Renal cortex interstitium (tissue), 15 donors: ENCODE measurements at places on chromosomes 7 and 10. TPM values are rescaled to one million over a fixed set of nuclear protein-coding genes. Genes with fewer than 3 reads are reported as not detected.
A peak's percentile ranks its signal among the peaks of the same experiment; 100 is the strongest.

DNA sequence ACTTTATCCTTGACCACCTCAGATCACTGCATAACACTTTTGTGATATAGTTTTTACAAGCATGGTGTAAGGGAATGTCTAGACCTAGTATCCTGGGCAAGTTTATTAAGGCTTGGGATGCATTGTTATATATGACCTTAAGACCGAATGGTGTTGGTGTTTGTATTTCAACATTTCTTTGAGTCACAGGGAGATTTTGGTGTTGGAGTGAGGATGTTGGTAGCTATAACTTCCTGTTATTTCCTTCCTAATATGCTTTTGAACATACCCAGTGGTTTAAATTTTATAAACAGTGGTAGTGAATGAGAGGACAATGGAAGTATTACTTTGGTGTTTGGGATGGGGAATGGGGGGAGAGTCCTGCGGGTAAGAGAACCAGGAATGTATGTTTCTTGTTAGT, 2.6 kb downstream of the EXOC4 start:
- no peak for DNase-seq

GRCh38 chr7:101077303-101078086, 7.8 kb upstream of the TRIM56 start:
- DNase-seq, result peak; percentile 70

- DNase-seq, result no peak
Observed at GRCh38 chr10:97915346-97916131, 65.9 kb downstream of the GOLGA7B start.

DNA sequence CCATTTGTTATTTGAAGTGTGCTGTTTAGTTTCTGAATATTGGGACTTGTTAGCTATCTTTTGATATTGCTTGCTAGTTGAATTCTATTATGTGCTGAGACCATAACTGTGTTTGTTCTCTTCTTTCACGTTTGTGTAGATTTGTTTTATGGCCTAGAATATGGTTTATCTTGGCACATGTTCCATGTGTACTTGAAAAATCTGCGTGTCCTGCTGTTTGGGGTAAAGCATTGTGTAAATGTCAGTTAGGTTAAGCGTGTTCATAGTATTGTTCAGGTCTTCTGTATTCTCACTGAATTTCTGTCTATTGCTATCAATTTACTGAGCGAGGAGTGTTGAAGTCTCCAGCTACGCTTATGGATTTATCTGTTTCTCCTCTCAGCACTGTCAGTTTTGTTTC, 19.4 kb downstream of the MMP21 start:
- DNase-seq, result no peak

- no peak for DNase-seq
Observed at GRCh38 chr10:99370993-99371392, 41.8 kb downstream of the CNNM1 start.

DNA sequence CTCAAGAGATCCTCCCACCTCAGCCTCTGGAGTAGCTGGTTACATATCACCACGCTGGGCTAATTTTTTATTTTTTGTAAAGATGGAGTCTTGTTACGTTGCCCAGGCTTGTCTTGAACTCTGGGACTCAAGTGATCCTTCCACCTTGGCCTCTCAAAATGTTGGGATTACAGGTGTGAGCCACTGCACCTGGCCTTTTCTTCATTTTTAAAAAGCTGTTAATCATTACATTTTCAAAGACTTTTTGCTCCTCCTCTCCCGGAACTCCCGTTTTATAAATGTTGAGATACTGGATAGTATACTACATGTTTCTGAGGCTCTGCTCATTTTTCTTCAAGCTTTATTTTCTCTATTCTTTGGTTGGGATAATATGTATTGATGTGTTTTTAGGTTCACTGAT, 16.4 kb downstream of the AOAH start:
- no peak for DNase-seq

DNA sequence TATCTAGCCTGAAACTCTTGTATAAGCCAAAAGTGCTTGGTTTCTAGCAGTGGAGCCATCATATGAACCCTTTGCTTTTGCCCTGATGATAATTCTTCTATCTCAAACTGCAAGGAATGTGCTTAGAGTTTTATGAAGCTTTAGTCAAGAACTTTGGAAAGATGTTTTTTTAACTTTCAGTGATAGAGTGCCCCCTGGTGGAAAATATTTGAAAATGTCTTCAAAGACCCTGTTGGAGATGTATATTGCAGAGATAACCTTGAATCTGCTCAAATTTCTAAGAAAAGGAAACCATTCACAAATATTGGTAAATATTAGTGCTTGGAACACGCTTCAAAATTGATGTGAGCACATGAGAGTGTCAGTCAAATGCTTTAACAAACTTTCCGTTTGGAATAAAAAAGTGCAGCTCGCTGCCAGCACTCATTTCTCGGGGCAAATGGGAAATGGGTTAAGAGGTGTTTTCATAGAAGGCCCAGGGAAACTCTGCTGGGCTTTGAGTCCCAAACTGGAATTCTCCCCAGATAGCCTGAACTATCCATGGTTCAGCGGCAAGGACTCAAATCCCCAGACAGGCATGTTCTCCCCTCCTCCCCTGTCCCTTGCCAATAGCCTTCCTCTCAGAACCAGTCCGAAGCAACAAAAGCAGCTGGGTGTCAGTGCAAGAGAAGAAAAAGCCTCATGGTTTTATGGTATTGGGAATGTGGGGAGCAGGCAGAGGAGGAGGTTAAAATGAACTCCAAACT, 129.3 kb downstream of the MYOF start:
- DNase-seq, result no peak

- DNase-seq, result no peak
Observed at GRCh38 chr7:137096607-137097006, 228.2 kb downstream of the CHRM2 start.

- DNase-seq, result no peak
Observed at GRCh38 chr10:45585131-45585530, 87.4 kb downstream of the ZFAND4 start.

DNA sequence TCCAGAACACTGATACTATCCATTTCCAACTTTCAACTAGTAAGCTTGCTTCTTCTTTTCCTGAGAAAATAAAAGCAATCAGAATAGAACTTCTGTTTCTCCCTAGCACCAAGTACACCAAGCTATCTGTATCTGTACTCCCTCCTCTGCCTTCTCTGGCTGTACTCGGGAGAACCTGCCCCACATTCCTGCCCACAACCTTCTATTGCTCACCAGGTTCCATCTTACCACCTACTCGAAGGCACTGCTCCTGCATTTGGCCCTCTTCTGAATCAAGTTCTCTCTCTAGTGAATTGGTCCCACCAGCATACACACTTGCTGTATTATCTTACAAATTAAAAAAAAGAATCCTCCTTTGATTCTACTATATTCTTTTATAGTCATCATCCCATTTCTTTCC, 169.6 kb upstream of the PTN start:
- DNase-seq, result no peak

DNA sequence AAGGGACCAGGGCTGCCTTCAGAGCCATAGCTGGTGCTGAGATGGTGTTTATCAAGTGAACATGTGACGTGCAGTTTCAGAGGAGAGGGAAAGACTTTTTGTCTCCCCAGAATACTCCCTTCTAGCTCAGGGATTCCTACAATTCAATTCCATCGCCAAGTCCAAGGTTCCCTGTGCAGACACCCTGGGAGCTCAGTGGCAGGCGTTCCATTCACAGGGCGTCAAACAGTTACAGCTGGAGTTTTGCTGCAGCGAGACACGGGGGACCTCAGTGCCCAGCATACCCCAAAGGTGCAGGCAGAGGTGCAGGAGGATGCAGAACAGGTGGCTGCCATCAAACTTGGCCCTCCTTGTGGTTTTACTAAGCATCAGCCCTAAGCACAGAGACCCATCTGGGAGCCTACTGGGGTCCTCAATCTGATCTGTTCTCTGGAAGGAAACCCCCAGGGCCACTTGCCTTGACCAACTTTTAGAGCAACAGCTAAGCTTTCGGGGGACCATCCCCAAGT, 846 bp upstream of the CALML5 start:
- no peak for DNase-seq

DNA sequence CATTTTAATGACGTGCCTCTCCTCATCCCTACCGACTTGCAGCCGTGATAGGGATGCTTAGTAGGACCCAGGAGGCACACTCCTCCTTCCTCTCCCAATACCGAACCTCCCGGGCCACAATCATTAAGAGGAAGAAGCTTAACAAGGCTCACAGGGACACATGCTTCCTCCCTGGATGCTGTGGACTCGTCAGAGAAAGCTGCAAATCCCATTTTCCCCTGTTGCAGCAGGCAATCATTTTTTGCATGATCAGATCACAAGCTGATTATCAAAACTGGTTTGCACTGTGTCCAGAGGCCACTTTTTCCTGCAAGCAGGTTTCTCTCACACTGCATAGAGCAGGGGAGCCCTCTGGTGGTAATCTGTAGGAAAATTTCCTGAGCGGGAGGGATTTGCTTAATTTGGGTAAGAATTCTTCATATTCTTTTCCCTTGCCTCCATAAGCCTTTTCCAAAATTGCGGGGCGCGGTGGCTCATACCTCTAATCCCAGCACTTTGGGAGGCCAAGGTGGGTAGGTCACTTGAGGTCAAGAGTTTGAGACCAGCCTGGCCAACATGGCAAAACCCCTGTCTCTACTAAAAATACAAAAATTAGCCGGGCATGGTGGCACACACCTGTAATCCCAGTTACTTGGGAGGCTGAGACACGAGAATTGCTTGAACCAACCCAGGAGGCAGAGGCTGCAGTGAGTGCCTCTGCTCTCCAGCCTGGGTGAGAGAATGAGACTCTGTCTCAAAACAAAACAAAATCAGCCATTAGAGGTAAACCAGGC, 16.1 kb upstream of the LAMB4 start:
- DNase-seq, result peak; percentile 86

DNA sequence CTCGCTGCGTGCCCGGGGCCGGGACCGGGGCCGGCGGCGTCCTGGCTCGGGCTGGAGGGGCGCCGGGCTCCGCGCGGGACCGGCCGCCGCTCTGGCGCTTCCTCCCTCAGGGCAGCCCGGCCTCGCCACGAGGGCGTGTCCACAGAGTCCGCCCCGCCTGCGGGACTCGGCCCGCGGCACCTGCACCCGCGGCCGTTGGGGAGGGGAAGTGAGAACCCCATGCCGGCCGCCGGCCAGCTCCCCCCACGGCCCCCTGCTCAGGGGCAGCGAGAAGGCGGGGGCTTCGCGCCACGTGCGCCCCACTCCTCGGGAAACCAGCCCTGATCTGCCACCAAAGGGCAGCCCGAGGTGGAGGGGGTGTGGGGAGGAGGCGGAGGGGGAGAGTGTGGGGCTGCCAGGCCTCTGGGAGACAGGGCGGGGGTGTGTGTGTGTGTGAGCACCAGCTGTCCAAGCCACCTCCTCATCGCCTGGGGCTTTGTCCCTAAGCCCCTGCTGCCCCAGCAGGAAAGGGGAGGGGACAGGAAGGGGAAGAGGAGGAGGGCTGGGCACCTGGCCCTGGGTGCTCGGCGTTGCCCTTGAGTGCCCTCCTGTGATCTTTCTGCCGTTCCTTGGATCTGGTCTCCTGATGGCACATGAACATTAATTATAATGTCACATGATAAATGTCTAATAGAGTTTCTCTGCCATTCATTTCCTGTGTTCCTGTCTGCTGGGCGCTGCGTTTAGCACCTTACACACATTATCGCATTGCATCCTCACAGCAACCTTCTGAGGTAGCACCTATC, at the start of gene PIK3AP1:
PIK3AP1 (minus strand) TSS at position 93 of the 785 bp plus-strand sequence. CDS start 120 bp downstream, outside the sequence.
- peak; percentile 37 for DNase-seq

The DDC gene
- 86.3 TPM for polyA plus RNA-seq

The EN2 gene
- 0.10 TPM for polyA plus RNA-seq

The LRRD1 gene
- 0.50 TPM for polyA plus RNA-seq

The ADAM22 gene
- 14.7 TPM for polyA plus RNA-seq

The PRLHR gene
- polyA plus RNA-seq, result not detected

The C10orf105 gene
- polyA plus RNA-seq, result 0.18 TPM

The MYPN gene
- polyA plus RNA-seq, result 0.11 TPM

The CNPY1 gene
- polyA plus RNA-seq, result not detected

The CALY gene
- polyA plus RNA-seq, result 0.70 TPM
